ENCODE measurements at places on chromosomes 16 and 17.
A peak's percentile ranks its signal among the peaks of the same experiment; 100 is the strongest.

GRCh38 chr16:55809386-55809785 lies 23.5 kb downstream of the CES1 start:
- no peak for DNase-seq

GRCh38 chr17:44385287-44386181 lies 3.9 kb downstream of the ITGA2B start:
- peak; percentile 84 for DNase-seq

DNA sequence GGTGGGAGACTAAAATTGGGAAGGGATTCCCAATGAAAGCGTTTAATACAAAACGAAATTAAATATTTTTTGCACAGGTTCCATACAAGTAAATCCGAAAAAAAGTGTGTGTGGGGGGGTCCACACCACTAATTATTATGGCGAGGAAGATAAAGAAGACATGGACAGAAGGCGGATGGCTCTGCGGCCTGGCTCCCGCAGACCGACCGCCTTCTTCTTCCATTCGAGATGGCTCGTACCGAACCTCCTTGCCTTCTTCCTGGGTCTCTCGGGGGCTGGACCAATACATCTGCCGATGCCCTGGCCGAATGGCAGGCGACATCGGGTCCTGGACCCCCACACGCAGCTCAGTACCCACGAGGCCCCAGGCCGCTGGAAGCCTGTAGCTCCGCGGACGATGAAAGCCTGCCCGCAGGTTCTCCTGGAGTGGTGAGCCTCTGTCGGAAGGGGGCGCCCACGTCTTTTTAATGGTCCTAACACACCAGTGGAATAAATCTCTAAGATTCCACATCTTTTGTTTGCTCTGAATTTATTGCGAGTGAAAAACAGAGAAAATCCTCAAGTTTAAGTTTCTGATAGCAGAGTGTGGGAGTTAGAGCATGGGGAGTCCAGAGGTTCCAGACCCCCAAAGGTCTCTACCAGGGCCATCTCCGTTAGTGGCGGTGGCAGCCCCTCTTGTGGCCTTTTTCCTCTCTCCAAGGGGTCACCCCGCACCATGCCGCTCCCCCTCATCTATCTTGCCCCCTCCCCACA lies 1.4 kb downstream of the PRAC2 start:
- DNase-seq = peak; percentile 64

DNA sequence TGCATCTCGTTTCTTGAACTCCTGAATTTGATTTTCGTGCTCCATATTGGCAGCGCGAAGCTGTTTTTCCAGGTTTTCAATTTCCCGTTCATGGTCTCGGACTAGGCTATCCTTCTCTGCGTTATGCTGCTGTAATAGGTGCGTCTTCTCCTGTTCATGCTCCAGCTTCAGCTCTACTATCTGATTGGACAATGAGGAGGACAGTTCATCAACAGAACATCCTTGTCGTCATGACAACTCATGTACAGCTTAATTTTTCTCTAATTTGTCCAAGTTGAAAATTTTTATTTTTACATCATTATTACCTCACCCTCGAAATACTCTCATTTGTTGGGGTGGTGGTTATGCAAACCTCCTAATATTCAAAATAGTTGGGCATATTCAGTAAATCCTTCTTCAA lies 289.8 kb downstream of the CEP112 start:
- no peak for DNase-seq

- no peak for DNase-seq
These were observed 9.3 kb upstream of the CARD14 start for GRCh38 chr17:80160536-80160935.

DNA sequence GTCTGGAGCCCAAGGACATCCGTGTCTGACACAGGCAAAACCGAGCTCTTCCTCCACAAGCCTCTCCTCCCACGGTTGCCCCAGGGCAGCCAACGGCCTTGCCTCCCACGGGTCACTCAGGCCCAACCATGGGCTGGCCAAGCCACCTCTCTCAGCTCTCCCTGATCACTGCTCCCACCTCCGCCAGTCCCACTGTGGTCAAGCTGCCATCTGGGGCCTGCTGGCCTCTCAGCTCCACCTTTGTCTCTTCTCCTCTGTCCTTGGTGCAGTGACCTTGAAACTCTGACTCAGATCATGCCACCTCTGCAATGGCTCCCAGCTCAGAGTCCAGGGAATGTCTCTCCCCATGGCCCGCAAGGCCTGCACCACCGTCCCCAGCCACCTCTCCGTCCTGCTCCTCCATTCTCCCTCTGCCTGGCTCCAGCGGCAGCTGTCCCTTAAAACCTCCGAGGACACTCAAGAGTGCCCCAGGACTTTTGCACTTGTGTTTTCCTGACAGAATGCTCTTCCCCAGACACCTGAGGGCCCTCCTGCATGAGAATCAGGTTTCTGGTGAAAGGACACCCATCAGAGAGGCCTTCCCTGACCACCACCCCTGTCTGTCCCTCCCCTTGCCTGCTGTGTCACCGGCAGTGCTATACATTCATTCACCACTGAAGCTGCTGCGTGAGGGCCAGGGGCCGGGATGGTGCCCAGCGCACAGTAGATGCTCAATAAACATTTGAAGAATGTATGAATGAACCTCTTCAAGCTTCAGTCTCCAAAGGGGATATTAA lies 19.3 kb downstream of the PEMT start:
- DNase-seq = no peak

GRCh38 chr16:63581570-63581969 lies 1540.3 kb downstream of the CDH11 start:
- no peak for DNase-seq

DNA sequence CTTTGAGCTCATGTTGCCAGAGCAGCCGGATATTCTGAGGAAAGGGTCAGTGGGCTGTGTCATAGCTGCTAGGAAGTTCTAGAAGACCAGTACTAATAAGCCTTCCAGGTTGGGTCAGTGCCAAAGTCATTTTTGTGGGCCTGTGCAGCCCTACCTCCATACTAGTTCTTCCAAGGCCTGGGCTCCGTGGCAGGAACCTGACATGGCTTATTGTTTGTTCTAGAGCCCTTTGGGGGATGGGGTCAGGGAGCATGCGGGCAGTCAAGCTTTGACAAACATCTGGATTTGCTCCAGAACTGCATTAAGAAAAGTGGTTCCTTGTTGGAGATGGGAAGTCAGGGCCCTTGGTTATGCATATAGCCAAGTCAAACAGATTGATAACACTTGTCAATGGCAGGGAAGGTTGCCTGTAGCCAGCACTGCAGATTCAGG lies 7.6 kb downstream of the ALKBH5 start:
- no peak for DNase-seq

- no peak for DNase-seq
These were observed 87.9 kb downstream of the CLEC16A start for GRCh38 chr16:11032000-11032921.

DNA sequence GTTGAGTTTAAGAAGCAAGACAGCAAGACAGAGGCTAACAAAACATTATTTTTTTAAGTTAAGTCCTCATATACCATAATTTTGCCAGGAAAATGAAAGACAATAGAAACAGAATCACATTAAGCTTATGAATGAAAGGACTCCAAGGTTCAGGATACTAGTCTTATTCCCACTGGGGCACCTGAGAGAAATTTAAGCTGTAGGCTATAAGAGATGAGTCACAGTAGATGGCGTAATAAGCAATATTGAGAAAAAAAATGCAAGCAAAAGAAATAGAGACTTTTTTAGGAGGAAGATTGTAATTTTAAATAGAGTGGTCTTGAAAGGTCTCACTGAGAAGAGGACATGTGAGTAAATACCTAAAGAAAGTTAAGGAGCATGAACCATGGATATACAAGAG lies 57.1 kb upstream of the KIF2B start:
- DNase-seq = no peak

DNA sequence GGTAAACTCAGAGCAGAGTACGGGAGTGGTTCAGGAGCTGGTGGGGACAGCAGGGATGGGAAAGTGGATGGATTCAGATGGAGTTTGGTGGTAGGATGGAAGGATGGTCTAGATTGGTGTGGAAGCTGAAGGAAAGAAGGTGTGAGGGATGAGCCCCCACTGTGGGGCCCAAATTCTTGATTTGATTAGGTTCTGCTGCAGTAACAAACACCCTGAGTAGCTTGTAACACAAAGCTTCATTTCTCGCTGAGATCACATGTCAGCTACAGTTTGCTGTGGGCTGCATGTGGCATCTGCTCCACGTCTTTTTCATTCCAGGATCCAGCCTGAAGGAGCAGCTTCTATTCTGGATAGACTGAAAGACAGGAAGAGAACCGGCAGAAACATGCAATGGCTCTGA lies 143.8 kb downstream of the IRX3 start:
- DNase-seq = no peak

- DNase-seq = no peak
These were observed 23.1 kb downstream of the STAT5A start for GRCh38 chr17:42311240-42312034.

GRCh38 chr16:60064026-60064425 lies 1329.9 kb upstream of the GOT2 start:
- DNase-seq = no peak

DNA sequence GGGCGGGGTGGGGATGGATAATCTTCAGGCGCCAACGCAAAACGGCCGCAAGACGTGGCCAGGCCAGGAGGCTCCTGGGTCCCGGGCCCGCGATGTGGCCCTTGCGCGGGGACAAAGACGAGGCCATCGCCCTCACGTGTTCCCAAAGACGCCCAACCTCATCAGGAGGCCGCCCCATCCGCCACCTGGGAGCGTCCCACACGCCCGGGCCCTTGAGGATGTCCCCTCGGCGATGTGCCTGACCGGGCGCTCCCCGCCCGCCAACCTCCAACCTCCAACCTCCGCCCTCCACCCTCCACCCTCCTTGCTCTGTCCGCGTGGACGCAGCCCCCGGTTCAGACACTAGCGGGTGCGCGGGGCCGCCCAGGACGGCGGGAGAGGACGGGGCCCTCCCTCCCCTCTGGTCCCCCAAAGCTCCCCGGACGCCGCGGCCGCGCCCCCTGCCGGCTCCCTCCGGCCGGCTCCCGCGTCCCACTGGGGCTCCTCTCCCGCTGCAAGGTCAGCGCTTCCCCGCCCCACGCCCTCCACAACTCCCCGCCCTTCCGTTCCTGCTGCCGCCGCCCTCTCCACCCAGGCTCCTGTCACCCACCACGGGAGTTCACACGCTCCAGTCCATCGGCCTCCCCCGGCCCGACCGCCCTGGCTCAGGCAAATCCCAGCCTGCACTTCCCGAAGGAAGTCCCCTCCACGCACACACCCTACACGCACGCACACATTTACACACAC lies 250.8 kb upstream of the RPL38 start:
- DNase-seq = no peak

GRCh38 chr16:66332634-66333610 lies 33.6 kb upstream of the CDH5 start:
- no peak for DNase-seq

DNA sequence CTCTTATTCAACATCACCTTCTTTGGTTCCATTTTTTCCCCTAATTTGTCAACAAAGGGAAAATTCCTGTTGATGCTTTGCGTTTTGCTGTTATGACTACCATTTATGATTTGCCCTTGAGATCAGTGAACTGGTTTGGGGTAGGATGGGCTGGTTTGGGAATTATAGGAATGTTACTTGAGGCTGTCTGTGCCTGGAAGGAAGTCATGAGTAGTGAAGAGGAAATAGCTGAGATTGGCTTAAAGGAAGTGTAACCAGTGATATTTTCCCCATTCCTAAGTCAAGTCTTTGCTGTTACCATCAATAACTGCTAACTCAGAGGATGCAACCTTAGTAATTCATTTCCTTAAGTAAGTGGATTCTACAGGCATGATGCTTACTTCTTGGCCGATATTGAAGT lies 179.2 kb downstream of the MAP2K6 start:
- DNase-seq = no peak

- no peak for DNase-seq
These were observed 8.1 kb downstream of the CLTC start for GRCh38 chr17:59627770-59628171.

- no peak for DNase-seq
These were observed 633 bp downstream of the TBC1D16 start for GRCh38 chr17:80034791-80035686.

- DNase-seq = no peak
These were observed 108.9 kb downstream of the CDH13 start for GRCh38 chr16:82735673-82736091.

- no peak for DNase-seq
These were observed 233.7 kb upstream of the SDK2 start for GRCh38 chr17:73877962-73878361.

DNA sequence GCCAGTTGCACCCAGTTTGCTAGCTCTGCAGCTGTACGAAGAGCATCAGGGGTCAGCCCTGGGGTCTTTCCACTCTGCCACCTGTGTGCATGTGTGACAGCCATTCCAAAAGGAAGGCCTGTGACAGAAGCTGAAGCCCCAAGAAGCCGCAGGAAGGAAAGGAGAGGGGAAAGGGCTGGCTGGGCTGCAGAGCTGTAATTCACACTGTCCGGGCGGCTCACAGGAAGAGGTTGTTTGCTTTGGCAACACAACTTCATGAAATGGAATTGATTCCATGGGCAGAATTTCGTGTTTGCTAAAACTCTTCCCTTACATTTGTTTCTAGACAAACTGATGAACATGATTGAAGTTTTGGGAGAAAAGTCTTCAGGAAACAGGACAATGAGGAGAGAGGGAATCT lies 14.8 kb downstream of the TMEM204 start:
- DNase-seq = no peak

- no peak for DNase-seq
These were observed 578.1 kb downstream of the KCNJ18 start for GRCh38 chr17:22270381-22270780.

DNA sequence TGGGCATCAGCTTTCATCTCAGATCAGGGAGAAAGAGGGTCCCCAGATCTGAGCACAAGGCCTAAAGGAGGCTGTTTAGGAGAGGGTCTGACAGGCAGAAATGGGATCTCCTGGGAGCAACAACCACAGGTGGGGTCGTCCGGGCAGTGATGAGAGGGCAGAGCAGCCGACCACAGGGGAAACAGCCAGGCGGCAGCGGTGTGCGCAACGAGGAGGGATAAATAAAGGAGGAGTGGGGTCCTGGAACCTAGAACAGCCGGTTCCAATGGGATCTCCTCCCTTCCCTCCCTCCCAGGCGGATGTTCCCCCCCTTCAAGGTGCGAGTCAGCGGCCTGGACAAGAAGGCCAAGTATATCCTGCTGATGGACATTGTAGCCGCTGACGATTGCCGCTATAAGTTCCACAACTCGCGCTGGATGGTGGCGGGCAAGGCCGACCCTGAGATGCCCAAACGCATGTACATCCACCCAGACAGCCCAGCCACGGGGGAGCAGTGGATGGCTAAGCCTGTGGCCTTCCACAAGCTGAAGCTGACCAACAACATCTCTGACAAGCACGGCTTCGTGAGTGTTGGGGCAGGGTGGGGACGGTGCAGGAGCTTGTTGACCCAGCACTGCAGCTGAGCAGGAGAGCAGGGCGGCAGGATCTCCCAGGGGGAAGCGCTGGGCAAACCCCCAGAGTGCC lies 1.9 kb downstream of the TBX2 start:
- DNase-seq = no peak
